ENCODE measurements at places on chromosomes 6 and 20. TPM values are rescaled to one million over a fixed set of nuclear protein-coding genes. Genes with fewer than 3 reads are reported as not detected.

GRCh38 chr6:135362124-135362523, 135.4 kb downstream of the AHI1 start:
- DNase-seq, result no peak

GRCh38 chr20:20547221-20547875, 165.1 kb downstream of the RALGAPA2 start:
- DNase-seq, result no peak

- DNase-seq, result no peak
Measured at GRCh38 chr20:48526936-48527335, 300.9 kb downstream of the PREX1 start.

Gene PERP
- 59.3 TPM for total RNA-seq

DNA sequence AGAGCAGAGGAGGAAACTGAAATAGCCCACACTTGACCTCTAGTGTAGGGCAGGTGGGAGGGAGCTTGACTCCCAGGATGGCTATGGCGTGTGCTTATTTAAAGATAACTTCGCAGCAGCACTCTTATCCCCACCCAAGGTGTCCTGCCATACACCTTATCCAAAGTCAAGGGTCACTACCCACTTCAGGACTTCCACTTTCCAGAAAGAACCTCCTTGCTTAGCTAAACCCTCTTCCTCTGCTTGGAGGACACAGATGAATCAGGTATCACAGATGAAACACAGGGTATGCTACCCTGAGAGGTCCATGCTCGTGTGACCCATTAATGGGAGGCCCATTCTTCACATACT, 2.3 kb downstream of the RIN2 start:
- no peak for DNase-seq

DNA sequence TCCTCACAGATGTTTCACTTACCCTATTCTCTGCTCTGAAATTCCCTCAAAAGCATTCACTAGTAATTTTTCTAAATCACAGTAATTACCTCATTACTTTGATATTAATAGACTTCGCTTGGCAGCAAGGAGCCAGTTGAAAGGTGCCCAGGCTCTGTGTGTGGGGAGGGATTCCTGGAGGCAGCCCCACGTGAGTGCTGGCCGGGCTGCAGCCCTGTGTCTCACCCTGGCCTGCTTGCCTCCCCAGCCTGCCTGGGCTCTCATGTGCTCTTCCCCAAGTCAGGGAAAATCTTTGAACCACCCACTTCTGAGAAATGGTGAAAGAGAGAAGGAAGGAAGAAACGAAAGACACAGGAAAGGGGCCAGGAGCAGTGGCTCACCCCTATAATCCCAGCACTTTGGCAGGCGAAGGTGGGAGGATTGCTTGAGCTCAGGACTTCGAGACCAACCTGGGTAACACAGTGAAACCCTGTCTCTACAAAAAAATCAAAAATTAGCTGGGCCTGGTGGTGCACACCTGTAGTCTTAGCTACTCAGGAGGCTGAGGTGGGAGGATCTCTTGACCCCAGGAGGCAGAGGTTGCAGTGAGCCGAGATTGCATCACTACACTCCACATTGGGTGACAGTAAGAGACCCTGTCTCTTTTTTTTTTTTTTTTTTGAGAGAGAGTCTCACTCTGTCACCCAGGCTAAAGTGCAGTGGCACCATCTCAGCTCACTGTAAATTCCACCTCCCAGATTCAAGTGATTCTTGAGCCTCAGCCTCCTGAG, 20.0 kb upstream of the SNTA1 start:
- DNase-seq, result no peak

Data from cardiac septum (tissue), 1 donor.